Occipital lobe (tissue), 3 donors: ENCODE measurements at places on chromosomes 12 and 14. TPM values are rescaled to one million over a fixed set of nuclear protein-coding genes. Genes with fewer than 3 reads are reported as not detected.

DNA sequence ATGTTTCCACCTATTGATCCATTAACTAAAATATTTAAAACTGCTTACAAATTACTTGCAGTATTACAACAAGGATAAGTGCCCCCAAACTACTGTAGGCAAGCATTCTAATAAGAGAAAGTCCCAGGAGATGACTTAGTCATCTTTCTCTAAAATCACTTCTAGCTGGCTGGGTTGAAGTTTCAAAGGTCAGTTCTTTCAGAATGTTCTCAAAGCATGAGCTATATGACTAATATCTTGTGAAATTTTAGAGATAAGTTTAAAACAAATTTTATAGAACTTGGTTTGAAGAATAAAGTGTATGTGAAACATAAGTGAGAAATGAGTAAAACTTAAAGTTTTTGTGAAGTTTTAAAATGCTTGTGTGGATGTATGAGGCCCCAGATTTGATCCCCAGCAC is 24.3 kb upstream of the OR6J1 start:
- DNase-seq, result no peak

- DNase-seq, result no peak
These were observed 314.3 kb upstream of the OR4E1 start for GRCh38 chr14:21987937-21988336.

- DNase-seq, result no peak
These were observed 1266.1 kb downstream of the LRFN5 start for GRCh38 chr14:42872786-42873185.

DNA sequence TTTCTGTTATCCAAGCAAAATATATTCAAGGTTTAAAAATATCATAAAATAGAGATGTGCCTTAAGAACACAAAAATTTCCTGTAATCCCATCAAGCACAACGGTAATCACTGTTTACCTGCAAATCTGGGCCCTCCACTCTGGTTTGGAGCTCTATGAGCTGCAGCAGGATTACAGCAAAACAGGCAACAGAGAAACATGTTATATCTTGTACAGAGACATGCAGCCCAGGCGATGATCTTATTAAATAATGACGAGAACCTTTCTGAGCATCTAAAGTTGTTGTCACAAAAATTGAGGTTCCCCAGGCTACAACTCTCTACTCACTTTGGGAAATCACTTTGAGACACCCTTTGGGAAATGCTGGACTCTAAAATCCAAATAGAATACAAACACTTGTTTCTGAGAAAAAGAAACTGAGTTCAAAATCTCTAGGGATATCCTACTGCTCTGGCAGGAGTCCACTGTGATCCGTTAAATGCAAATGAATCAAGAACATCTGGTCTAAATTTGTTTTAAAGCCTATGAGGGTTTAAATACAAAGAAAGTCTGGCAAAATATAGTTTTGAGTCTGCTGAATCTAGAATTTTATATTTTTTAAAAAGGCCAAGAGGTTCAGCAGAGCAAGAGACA is 36.3 kb downstream of the STON2 start:
- no peak for DNase-seq

Gene DDX23
- total RNA-seq, result 48.8 TPM

- no peak for DNase-seq
These were observed 126.7 kb downstream of the PRKD1 start for GRCh38 chr14:29800961-29801360.

DNA sequence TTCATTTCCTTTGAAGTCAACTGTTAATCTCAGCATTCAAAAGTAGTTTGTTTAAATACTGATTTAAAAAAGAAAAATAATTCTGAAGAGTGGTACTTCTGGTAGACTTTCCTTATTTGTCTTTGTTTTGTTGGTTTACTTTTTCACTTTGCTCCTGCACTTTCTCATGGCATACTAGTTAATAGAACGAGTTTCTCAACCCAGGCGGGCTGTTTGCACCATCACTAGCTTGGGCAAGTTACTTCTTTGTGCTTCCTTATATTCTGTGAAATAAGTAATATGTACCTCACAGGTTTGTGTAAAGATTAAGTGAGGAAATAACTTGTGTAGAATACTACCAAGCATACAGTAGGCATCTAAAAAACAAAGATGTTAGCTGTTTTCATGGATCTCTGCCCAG is 45.5 kb downstream of the SLC38A6 start:
- DNase-seq, result no peak

Gene DTX1
- 16.2 TPM for total RNA-seq

Gene DPY19L2
- total RNA-seq, result 38.4 TPM
